ENCODE measurements at places on chromosomes 6 and 20.

- DNase-seq: no peak
Measured at GRCh38 chr6:40568062-40568708, 19.0 kb downstream of the LRFN2 start.

DNA sequence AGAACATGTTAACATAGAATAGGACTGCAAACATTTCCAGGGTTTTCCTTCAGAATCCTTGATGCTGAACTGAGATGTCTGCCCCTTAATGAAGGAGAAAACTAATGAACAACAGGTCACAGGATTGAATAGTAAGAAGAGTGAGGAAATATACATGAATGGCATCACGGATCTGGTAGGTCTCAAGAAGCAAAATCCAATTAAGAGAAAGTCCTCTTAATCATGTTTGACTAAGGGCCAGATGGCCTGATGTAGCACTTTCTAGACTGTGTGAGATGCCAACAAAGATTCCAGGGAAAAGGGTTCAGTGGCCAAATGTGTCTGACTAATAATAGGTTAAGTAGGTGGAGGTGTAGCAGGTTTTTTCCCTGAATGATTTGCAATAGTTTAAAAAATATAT, 13.7 kb upstream of the SHPRH start:
- no peak for DNase-seq

DNA sequence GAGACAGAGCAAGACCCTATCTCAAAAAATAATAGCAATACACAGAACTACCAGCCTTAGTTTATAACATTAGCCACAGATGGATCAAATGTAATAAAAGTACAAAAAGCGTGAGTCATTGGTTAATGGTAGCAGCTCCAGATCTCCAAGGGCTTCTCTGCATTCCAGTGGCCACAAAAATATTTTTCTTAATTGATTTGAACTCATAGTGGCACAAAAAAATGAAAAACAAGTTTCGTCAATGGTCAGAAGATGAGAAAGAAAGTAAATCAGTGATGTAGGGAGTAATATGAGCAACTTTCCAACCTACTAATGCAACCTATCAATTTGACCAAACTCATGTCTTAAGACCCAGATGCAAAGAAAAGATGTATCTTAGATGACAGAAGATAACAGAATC, 79.6 kb downstream of the CEP57L1 start:
- no peak for DNase-seq

DNA sequence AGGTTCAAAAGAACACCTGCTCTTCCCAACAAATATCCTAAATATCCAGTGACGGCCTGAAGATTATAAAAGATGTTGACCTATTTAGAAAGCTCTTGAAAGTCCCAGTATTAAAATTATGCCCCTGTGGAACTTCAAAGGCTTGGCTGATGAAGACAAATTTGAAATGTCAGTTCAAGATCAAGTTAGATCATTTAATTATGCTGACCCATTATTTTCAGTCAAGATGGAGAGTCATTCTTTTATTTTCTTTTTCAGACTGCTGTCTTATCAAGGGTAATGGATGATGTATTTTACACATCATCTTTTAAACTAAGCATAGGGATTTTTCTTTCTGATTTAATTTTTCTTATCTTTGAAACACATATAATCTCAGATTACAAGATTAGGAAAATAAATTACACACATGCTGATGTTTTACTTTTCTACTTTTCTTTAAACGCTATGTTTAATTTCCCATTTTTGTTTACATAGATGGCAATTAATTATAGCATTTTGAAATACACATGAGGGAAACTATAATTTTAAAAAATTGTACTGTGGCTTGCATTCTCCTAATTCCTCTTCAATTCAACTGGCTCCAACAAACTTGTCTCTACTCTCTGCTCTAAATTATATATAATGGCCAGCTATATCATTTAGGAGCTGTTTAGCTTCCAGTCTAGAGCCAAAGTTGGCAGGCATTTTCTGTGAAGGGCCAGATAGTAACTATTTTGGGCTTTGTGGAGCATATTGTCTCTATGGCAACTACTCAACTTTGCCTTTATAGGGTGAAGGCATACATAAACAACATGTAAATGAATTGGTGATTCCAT, 123.7 kb downstream of the RCAN2 start:
- no peak for DNase-seq

- DNase-seq: no peak
Measured at GRCh38 chr6:158230967-158231550, 62.9 kb downstream of the GTF2H5 start.

Measured in stimulated activated CD4-positive, alpha-beta T cell treated with anti-CD3 and anti-CD28 coated beads, Interleukin-15, amount 100 ng/mL, for 1 hour (primary cell).